SK-MEL-5 (cell line): ENCODE measurements at places on chromosomes 3 and 15.

DNA sequence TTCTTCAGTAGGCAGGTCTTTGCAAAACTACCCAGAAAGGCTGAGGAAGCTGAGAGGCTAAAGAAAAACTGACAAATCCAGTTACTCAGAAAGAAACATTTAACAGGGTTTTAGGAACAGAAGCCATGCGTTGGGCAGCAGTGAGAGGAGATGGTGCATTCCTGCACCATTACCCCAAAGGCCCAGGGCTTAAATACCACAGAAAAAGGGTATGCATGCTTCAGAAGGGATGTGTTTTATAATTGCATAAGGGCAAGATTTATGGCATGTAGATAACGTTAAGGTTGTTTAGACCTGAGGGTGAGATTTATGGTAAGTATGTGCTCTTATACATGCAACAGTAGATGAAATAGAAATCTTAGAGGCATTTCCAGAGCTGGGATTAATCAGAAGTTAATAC, 10.0 kb downstream of the C3orf52 start:
- no peak for DNase-seq

GRCh38 chr3:165815682-165816081, 21.5 kb downstream of the BCHE start:
- no peak for DNase-seq

GRCh38 chr3:157542711-157543500, 39.7 kb upstream of the VEPH1 start:
- peak; percentile 25 for DNase-seq

GRCh38 chr15:100269831-100270230, 71.9 kb downstream of the ADAMTS17 start:
- DNase-seq, result no peak

DNA sequence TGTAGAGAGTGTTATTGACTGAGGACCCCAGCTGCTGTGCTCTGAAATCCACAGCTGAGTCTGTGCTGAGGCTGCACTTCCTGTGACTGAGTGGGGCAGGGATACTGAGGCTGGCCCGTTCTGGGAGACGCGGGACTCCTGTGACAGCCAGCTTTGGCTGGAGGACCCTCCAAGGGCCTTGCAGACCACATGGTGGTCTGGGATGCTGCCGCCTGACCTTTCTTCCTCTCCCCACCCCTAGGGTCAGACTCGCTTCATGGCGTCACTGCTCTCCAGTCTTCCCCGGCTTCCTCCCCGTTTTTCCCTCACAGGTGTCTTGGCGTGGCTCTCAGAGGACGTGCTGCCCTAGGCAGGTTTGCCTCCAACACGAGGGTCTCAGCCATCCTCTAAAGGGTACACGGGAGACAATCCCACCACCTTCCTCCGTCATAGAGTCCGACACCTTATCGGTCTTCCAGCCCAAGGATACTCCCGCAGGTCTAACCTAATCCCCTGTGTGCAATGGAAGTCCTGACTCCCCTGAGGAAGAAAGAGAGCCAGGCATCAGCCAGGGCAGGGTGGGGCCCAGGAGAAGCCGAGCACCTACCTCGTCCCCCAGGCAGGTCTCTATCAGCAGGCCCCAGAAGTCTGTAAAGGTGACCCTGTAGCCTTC, 19.9 kb upstream of the EHD4 start:
- no peak for DNase-seq

DNA sequence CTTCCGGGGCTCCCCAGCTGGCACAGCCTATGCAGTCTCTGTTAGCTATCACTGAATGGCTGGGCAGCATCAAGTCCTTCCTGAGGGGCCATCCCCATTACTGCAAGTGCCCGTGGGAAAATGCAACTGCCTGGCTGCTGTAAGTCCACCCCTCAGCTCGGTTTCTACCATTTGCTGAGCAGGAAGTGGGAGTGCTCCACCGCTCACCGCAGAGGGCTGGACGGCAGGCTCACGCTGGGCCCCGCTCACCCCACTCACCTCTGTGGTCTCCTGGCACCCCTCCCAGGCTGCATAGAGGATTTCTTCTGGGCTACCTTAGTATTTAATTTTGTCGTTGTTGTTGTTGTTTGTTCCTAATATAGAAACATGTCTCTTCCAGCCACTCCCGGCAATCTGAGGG, 270.2 kb downstream of the PLCL2 start:
- no peak for DNase-seq

DNA sequence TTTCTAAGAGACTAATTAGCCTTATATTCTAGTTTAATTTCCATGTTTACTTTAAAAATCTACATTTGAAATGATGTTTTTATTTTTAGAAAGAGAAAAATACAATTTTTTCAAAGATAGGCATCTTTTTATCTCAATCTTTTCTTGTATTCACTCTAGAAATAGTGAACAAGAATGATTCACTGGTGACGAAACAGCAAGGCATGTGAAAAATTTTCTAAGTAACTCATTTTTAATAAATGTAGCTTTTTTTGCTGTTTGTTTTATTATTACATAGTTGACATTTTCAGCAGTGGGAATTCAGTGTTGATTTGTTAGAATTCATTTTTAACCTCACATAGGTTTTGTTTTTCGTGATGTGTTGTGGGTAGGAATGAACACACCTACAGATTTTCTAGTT, 1226.4 kb downstream of the NSUN3 start:
- DNase-seq, result no peak

DNA sequence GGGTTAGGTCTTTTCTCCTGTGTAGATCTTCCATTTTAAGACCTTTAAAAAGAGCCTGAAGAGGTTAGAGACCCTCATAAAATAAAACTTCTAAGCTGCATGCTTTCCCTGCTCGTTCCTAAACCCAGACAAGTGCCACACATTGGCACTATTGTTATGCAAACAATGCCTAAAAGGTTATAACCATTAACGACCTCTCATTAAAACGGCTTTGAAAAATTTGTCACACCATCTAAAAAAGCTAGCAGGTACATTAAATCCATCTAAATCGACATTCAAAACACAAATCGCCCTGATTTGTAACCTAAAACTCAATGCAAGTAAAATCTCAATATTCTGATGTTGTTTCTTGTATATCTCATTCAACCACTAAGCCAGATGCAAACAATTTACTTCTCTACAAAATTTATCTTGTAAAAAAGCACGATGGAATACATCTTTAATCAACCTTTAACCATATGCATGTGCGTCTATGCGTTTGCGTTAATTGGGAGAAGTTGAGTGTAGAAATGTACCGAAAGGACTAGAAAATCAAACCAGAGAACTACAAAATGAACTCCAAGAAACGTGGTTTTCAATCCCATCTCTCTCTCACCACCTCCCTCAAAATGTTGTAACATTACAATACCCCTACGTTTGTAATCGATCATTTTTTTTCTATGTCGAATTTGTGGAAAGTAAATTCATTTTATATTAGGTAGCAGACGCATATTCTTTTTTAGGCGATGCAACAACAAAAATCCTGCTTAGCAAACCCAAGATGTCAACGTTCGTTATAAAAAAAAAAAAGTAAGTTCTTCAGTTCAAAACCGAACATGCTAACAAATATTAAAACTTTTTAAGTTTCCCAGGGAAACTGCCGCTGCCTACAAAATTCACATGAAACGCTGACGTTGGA, 1.2 kb downstream of the ALDH1A2 start:
- DNase-seq, result no peak

GRCh38 chr3:15220661-15221060, 14.6 kb downstream of the CAPN7 start:
- DNase-seq, result no peak

GRCh38 chr15:52117549-52117948, 5.0 kb upstream of the BCL2L10 start:
- no peak for DNase-seq

- no peak for DNase-seq
These were observed 38.1 kb upstream of the IQSEC1 start for GRCh38 chr3:13111173-13111872.

GRCh38 chr3:146561879-146562278, 17.5 kb upstream of the PLSCR1 start:
- no peak for DNase-seq
